ENCODE measurements at places on chromosomes 13 and 19. TPM values are rescaled to one million over a fixed set of nuclear protein-coding genes. Genes with fewer than 3 reads are reported as not detected.

IL4I1 gene
- total RNA-seq, result not detected

AMER2 gene
- total RNA-seq, result 161 TPM

NTN5 gene
- not detected for total RNA-seq

APOC4 gene
- not detected for total RNA-seq

CYP4F2 gene
- total RNA-seq, result not detected

METTL21C gene
- total RNA-seq, result not detected

ZNF527 gene
- 26.8 TPM for total RNA-seq

DNA sequence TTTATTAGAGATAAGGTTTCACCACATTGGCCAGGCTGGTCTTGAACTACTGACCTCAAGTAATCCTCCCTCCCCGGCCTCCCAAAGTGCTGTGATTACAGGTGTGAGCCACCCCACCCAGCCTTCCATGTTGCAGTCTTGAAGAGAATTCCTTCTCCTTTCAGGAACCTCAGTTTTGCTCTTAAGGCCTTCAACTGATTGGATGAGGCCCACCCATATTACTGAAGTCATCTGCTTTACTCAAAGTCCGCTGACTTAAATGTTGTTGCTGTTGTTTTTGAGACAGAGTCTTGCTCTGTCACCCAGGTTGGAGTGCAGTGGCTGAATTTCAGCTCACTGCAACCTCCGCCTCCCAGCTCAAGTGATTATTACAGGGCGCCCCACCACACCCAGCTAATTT is 33.5 kb downstream of the RASL11A start:
- DNase-seq, result no peak

- DNase-seq, result no peak
Measured at GRCh38 chr13:102103469-102103868, 298.4 kb downstream of the FGF14 start.

GRCh38 chr13:59663707-59664106 is 500.0 kb downstream of the DIAPH3 start:
- DNase-seq, result no peak

- no peak for DNase-seq
Measured at GRCh38 chr13:63041640-63042414, 1626.2 kb upstream of the PCDH20 start.

DNA sequence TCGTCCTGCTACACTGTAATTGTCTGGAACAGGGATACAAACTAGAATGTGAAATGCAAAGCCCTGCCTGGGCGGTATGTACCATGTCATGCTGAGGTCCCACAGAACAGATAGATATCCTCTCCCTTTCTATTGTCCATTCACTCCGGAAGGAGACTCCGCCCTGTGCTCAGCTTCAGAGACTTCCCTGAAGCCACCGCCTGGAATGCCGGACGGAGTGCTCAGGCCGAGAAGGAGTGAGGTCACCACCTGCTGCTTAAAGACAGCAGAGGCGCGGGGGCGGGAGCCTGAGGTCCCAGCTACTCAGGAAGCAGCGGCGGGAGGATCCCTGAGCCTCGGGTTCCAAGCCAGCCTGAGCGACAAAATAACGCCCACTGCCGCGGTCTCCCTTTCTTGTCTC is 890 bp upstream of the ZNF611 start:
- DNase-seq, result no peak

GRCh38 chr19:19459073-19459472 is 53.6 kb downstream of the GATAD2A start:
- DNase-seq, result no peak

DNA sequence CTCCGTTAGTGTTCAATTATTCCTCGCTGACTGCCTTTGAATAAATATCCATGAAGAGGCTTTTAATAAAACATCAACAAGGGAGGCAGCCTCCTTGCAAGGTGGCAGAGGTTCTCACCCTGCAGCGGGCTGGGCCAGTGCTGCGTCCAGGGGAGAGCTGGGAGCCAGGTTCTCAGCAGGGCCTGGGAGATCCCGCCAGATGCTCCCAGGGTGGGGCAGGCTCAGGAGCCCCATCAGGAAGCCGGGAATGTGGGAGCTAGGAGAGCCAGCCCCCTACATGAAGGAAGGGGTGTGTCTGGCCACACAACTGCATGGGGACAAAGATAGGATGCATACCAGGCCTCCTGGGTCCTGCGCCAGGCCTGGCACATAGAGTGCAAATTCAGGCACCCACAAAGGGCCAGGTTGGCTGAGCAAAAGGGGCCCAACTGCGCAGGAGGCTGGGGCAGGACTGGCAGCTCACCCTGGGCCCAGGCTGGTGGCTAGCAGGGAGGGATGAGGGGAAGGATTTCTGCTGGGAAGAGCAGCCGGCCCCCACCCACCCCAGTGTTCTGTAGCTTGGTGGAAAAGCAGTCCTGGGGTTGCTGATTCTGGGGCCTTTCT is 22.8 kb downstream of the VSTM2B start:
- no peak for DNase-seq

DNA sequence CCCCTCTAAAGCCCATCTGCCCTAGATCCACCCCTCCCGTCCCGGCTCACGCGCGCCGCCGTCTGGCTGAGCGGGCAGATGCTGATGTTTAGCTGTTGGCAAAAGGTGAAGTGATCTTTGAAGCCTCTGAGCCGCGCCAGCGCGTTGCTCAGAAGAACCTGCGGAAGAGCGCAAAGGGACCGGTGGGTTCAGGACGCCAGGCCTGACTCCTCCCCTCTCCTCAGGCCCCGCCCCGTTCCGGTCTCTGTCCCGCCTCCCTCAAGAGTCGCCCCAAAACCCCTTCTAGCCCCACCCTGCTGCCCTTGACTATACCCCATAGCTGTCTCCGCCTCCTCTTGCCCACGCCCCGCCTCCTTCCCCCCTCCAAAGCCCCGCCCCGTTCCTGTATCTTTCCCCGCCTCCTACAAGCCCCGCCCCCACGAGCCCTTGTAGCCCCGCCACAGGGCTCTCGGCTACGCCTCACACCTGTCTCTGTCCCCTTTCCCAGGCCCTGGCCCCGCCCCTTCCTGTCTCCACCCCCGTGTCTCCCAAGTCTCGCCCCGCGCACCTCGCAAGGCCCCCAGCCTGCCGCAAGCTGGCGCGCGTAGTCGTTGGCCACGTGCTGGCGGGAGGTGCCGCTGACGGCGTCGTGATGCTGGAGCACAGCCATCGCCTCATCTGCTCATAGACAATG is 9.5 kb downstream of the MAN2B1 start:
- no peak for DNase-seq

DNA sequence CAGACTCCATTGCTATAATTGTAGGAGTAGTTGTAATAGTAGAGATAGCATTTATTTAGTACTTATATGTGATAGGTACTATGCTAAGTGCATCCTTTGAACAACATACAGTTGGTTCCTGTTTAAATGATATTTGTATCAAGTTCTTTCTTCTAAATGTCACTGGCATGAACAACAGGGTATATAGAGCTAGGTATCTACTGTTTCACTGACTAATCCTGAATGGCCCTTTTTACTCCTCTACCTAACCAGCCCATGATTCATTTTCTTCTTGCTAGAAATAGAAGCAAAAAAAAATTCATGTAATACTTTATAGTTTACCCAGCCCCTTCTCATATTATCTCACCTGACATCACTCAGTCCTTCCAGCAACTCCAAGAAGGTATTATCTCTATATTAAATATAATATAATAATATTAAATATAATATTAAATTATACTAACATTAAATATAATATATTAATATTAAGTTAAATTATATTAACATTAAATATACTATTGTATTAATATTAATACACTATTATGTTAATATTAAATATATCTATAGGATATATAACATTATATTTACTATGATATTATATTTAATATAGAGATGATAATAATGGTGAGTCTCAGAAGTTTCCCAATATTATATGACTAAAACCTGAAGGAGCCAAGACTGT is 74.2 kb downstream of the FRY start:
- DNase-seq, result no peak

- no peak for DNase-seq
Measured at GRCh38 chr19:35715355-35715809, 2.4 kb upstream of the KMT2B start.

GRCh38 chr13:52091473-52091872 is 37.4 kb downstream of the NEK5 start:
- DNase-seq, result no peak
